ENCODE measurements at places on chromosomes 2 and 18.
A peak's percentile ranks its signal among the peaks of the same experiment; 100 is the strongest.

DNA sequence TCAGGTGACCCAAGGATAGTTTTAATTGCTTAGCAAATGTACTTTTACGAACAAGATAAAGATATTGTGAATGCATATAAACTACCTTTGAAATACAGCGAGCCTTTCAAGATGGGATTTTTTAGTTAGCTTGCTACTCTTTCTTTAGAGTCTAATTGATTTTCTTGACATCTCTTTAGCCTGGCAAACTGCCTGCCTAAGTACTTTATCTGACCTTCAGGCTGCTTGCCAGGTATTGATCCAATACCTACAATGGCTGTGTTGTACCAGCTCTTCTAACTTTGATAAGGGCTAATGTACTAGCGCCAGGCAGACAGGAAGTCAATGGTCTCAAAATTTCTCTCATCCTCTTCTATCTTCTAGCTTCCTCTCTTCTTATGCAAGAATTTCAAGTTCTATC, 414.4 kb upstream of the ACVR2A start:
- no peak for DNase-seq

GRCh38 chr2:120224256-120224655, 1.1 kb upstream of the TMEM185B start:
- DNase-seq = no peak

- peak; percentile 62 for DNase-seq
These were observed 367 bp downstream of the TGFA start for GRCh38 chr2:70553334-70553583.

DNA sequence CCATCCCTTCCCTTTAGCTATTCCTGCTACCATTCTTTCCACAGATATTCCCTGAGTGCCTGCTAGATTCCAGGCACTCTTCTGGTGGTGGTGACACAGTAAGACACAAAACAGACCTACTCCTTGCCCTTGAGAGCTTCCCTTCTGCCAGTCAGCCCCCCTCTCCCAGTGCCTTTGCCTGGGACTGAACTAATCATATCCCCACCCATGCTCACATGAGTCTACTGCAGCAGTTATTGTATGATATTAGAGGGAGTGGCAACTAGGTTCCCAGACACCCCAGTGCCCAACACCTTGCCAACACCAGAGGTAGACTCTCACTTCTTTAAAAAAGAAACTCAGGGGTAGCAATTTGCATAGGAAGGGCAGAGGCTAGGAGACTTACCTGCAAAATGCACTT, 7.2 kb upstream of the LBH start:
- no peak for DNase-seq

DNA sequence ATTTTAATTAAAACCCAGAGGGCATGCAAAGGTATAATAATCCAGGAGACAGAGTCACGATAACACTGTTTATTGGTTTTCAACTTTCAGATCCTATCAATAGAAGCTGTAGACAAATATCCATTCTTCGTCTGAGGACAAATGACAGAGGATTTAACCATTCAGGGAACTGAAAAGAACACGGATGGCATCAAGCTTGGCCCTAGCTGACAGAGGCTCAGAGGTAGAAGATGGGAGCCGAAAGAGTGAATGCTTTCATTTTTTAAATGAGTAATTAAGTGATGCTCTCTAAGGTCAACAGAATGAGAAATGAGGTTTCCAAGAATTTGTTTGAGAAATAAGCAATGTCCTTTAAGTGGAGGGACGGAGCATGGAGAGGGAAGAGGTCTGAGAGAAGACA, 62.1 kb downstream of the BCL2 start:
- DNase-seq = no peak

- DNase-seq = no peak
These were observed 293.5 kb downstream of the RNF144A start for GRCh38 chr2:7210712-7211111.

- no peak for DNase-seq
These were observed 291.2 kb downstream of the NEDD4L start for GRCh38 chr18:58335223-58335622.

GRCh38 chr18:68826121-68826520, 28.2 kb downstream of the CCDC102B start:
- no peak for DNase-seq

GRCh38 chr18:62839874-62840713, 124.8 kb downstream of the PHLPP1 start:
- DNase-seq = no peak

GRCh38 chr18:48134609-48135008, 204.2 kb upstream of the SMAD2 start:
- no peak for DNase-seq

DNA sequence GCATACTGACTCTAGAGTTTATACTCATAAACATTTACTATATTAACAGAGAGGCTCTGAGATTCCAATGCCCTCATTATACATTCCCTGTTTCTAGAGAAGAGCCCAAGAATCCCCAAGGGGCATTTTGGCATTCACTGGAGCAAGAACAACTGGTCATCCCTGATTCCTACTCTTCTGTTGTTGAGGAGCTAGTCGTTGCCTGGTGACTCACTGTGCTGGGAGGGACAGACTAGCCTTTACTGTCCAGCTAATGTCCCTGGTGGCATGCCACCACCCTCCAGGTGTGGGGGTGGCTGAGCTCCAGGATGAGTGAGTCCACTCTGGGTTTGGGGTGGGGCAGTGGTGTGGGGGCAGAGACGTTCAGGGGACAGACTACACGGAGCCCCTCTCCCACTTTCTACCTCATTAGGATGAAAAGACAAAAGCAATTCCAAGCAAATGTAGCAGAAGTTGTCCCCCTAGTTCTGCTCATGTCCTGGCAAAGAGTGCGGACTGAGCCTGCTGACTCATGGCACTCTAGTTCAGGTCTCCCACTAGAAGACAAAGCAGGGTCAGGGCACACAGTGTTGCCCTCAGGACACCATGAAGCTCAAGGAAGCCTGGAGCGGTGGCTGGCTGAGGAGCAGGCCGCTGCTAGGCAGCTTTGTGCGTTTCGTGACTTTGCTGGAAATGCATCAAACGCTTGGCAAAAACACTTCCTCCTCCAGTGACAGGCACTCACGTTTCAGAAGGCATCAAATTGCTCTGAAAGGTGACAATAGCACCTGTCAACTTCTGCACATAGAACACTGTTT, 49.4 kb downstream of the RHOB start:
- DNase-seq = no peak

- DNase-seq = peak; percentile 42
These were observed 4.2 kb downstream of the PLEKHA3 start for GRCh38 chr2:178484245-178485041.

- DNase-seq = no peak
These were observed 92.1 kb downstream of the SLC8A1 start for GRCh38 chr2:40359811-40360210.

DNA sequence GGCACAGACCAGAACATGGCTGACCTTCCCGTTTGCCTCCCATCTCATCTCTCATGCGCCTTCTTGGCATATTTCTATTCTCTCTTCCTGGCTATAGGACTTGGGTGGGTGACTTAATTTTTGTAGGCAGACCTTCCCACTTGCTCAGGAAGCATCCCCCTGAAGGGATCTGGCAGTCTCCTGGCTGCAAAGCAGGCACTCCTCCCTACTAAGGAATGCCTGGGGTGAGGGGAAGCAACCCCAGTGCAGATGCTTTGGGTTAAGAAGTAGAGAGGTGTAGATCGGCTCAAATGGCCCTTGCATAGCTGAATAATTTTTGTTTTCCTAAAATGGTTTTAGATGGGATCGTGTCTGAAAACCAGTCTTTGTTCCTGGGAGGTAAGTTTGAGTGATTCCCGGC, 17.6 kb downstream of the MCFD2 start:
- DNase-seq = no peak

GRCh38 chr2:20021405-20022009, 9.0 kb upstream of the MATN3 start:
- DNase-seq = no peak

- no peak for DNase-seq
These were observed at the start of gene MBP for GRCh38 chr18:77132369-77133050. MBP (minus strand) TSS chr18:77132783; CDS start chr18:77105261, 27,522 bp downstream.

DNA sequence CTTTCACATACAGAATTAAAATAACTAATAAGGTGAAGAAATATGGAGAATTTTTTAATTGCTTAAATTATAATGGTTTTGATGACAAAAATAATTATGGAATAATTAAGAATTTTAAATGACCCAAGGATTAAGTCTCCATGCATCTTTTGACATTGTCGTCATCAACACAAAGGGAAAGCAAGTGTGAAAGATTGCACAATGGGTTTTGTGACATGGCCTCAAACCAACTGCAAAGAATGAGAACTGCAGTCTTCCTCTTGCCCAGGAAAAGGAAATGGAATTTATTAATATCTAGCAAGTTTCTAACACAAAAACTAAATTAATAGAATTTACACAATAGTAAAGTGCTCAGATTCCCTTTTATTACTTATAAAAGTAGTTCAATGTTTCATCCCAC, 329.1 kb upstream of the PKDCC start:
- no peak for DNase-seq

DNA sequence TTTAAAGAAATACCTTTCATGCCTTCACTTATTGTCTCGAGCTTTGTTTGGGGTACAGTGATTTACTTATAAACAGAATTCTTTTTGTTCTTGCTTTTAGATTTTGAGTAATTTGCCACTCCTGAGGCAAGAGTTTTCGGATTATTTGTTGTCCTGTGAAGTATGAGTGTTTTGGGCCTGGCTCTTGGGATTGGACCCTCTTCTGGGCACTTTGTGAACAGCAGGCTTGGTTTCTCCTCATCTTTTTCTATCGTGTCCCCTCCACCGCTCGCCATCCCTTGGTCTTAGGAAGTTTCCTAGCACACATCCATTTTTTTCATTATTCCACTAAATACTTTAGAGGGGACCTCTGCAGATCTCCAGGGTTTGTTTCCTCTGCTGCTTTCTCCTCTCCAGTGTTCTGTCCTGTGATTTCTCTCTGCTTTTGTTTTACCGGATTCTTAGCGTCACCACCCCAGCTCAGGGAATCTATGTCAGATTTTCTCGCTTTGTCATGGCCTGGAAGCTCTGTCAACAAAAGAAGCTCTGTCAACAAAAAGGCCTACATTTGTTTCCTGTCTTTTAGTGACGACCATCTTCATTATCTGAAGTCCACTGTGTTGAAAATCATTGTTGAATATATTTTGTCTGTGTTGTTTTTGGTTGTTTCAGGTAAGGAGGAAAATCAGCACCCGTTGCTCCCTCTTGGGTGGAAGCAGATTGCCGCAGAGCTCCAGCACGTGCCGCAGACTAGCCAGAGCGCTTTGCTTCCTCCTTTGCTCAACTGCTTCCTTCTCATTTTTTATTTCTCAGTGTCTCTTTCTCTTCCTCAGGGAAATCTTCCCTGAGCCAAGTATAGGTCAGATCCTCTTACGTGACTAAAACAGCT, 27.8 kb downstream of the ANKRD62 start:
- no peak for DNase-seq

- DNase-seq = no peak
These were observed at the start of gene SPEG for GRCh38 chr2:219434718-219435525. SPEG (plus strand) TSS chr2:219434843; CDS start chr2:219434978, 135 bp downstream.

DNA sequence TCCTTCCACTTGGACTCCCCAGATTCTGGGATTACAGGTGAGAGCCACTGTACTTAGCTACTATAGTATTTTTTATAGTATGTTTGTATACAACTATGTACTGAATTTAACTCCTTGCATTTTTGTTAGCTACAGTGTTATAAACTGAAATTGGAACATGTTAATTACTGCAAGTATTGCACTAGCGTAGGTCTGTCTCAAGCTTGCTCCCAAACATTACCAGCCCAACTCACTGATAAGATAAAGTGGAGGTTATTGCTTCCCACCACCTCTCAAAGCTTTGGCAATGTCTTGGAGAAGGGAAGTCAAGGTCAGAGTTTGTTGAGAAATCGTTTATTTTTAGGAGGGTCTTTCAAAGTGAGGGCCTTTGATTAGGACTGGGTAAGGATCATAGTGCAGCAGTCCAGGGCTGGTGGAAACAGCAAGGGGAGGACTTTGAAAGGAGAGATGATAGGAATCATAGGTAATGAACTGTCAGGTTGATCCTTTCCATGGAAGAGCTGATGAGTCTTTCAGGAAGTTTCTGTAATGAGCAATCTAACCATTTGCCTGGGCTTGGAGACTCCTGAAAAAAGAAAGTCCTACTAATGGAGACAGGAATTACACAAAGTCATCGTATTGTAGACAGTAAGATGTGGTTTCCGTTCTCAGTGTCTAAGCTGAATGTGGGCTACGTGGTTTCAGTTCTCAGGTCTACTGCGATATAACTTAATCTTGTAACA, 257.1 kb downstream of the MYO3B start:
- DNase-seq = no peak
